CD4-positive, alpha-beta T cell treated with Interleukin-4 for 1 hour (primary cell): ENCODE measurements at places on chromosomes 12 and 14.

- DNase-seq: no peak
Measured at GRCh38 chr14:73662487-73662943, 17.7 kb downstream of the DNAL1 start.

DNA sequence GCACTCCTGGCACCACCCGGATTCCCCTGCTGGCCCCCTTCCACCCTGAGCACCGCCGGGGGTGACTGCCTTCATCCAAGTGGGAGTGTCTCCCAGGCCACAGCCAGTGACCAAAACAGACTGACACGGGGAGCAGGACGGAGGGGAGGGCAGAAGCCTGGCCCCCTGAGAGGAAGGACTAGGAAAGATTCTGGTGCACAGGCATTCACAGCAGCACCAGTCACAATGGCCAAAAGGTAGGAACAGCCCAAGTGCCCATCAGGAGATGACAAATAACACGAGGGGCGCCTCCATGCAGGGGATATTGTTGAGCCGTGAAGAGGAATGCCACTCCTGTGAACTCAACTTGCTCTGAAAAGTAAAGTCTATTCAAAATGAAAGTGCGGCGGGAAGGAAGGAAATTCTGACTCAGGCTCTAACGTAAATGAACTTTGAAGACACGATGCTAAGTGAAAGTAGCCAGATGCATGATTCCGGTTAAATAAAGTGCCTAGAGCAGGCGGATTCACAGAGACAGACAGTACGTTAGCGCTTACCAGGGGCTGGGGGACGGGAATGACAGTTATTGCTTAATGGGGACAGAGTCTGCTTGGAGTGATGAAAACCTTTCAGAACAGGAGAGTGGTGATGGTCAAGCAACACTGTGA, 146.1 kb upstream of the NCOR2 start:
- peak; percentile 76 for DNase-seq

DNA sequence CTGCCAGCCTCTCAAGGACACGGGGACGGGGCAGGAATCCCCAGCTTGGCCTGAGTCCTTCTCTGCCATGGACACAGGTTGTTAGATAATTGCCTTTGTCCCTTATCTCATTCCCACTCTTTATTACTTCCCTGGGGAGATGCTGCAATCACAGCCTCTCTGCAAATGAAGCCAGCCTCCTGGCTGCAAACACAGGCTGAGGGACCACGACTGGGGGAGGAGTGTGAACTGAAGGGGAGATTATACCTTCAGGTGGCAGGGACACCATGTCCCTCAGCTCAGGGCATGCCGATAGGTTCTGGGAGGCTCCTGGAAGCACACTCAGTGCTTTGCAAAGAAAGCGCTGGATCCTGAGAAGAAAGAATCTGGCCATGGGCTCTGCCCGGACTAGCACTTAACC, 16.1 kb upstream of the CHGA start:
- no peak for DNase-seq

- peak; percentile 49 for DNase-seq
Measured at GRCh38 chr12:115998119-115998633, 279.3 kb downstream of the MED13L start.

DNA sequence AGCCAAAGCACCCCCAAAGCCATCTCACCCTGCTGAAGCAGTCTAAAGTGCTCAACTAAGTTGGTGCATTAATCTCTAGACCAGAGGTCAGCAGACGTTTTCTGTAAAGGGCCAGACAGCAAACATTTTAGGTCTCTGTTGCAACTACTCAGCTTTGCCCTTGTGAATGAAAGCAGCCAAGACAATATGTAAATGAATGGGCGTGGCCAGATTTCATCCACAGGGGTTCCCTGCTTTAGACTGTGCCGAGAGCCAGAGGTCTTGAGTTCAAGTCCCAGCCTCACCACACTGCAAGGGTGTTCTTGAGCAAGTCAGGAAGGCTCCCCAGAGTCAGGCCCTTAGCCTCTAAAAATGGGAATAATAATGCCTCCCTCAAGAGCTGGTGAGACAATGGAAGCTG, 166.2 kb downstream of the CHST11 start:
- no peak for DNase-seq

DNA sequence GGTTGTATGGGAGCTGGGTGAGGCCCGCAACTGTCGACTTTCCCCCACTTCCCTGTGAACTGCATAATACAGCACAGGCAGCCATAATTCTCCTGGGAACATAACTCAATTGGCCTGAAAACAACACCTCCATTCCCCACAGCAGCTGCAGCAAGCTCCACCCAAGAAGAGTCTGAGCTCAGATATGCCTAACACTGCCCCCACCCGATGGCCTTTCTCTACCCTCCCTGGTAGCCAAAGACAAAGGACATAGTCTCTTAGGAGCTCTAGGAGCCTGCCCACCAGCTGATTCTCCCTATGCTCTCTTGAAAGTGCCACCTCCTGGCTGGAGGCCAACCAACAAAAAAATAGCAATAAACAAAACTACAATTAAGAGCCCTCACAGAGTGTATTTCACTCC, 542.7 kb upstream of the LMO3 start:
- no peak for DNase-seq

GRCh38 chr12:47900131-47901062, 4.4 kb downstream of the VDR start:
- peak; percentile 50 for DNase-seq

- DNase-seq: no peak
Measured at GRCh38 chr12:13252024-13252423, 55.5 kb downstream of the EMP1 start.

DNA sequence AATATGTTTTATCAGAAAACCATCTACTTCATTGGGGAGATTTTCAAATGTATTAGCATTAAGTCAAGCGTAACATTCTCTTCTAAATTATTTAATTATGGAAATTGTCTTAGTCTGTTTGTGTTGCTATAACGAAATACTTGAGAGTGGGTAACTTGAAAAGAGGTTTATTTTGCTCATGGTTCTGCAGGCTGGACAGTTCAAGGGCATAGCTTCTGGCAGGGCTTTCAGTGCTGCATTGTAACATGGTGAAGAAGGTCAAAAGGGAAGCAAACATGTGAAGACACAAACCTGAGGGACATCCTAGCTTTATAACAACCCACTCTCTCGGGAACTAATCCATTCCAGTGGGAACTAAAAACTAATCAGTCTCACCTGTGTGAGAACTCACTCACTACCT, 84.3 kb upstream of the TMPO start:
- DNase-seq: no peak

GRCh38 chr14:75119056-75119455, 7.8 kb downstream of the NEK9 start:
- no peak for DNase-seq

- DNase-seq: peak; percentile 62
Measured at GRCh38 chr12:64714551-64714968, 44.6 kb downstream of the GNS start.

DNA sequence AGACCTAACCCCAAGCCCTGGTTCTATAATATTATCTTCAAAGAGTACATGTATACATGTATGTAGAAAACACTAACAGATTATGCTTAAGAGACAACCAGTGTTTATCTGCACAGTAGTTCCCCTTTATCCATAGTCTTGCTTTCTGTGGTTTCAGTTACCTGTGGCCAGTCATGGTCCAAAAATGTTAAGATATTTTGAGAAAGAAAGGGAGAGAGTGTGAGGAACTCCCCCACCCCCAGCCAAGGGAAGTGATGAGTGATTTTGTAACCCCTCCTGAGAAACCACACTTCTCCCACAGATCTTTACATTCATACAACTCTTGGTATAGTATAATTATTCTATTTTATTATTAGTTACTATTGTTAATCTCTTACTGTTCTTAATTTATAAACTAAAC, 77.3 kb upstream of the CNTN1 start:
- DNase-seq: no peak
